ENCODE measurements at places on chromosomes 16 and 17. TPM values are rescaled to one million over a fixed set of nuclear protein-coding genes. Genes with fewer than 3 reads are reported as not detected.

SBK1 gene
- total RNA-seq, result 0.08 TPM

TRPV3 gene
- 0.33 TPM for total RNA-seq

SNF8 gene
- 40.5 TPM for total RNA-seq

MGAT5B gene
- 0.25 TPM for total RNA-seq

LDAF1 gene
- total RNA-seq, result 2.4 TPM

ZG16 gene
- total RNA-seq, result 2.7 TPM

EVPL gene
- not detected for total RNA-seq

PNMT gene
- 8.6 TPM for total RNA-seq

KRTAP16-1 gene
- total RNA-seq, result not detected

SLC5A11 gene
- 0.67 TPM for total RNA-seq

CASKIN2 gene
- total RNA-seq, result 5.9 TPM

- H3K27me3 ChIP-seq, result no peaks in the 10 kb centered on the region
- no peak for DNase-seq
- no peaks in the 10 kb centered on the region for H3K4me1 ChIP-seq
- H3K4me3 ChIP-seq, result no peak overlapping the region
These were observed 108.5 kb upstream of the RCVRN start for GRCh38 chr17:10013365-10014112.

DNA sequence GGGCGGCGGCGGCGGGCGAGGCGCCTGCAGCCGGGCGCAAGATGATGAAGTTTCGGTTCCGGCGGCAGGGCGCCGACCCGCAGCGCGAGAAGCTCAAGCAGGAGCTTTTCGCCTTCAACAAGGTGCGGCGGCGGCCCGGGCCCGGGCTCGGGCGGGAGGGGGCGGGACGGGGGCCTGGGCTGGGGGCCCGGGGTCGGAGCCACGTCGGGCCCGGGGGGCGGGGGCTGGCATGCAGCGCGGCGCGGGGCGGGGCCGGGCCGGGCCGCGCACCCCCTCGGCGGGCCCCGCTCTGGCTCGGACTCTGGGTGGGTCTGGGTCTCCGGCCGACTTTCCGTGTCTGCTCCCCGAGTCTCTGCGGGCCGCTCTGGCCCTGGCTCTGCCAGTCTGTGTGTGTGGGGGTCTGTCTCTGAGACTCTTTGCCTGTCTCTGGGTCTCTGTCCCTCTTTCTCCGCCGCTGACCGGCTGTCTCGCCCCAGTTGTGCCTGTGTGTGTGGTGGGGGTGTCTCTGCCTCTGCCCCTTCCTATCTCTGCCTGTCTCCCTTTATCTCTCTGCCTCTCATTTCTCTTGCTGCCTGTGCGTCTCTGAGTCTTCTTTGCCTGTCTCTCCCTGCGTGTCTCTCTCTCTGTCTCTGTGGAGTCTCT, 328 bp downstream of the LLGL1 start:
- H3K4me3 ChIP-seq, result peak overlapping the region; percentile 43
- H3K27me3 ChIP-seq, result no peaks in the 10 kb centered on the region
- DNase-seq, result peak; percentile 46
- H3K4me1 ChIP-seq, result peaks cover 2% of the 10 kb centered on the region
- H3K36me3 ChIP-seq, result no peaks in the 10 kb centered on the region

GRCh38 chr17:41354536-41354935, 3.9 kb upstream of the KRT33A start:
- H3K27ac ChIP-seq, result no peak overlapping the region
- peaks cover 10% of the 10 kb centered on the region for H3K27me3 ChIP-seq
- H3K4me1 ChIP-seq, result no peaks in the 10 kb centered on the region
- no peak for DNase-seq
- no peak overlapping the region for H3K4me3 ChIP-seq

- no peak for DNase-seq
- H3K27me3 ChIP-seq, result no peaks in the 10 kb centered on the region
- no peak overlapping the region for H3K27ac ChIP-seq
- H3K4me3 ChIP-seq, result no peak overlapping the region
- no peaks in the 10 kb centered on the region for H3K4me1 ChIP-seq
These were observed 11.3 kb upstream of the USP31 start for GRCh38 chr16:23160574-23160973.

- DNase-seq, result no peak
- no peak overlapping the region for H3K4me3 ChIP-seq
- no peaks in the 10 kb centered on the region for H3K27me3 ChIP-seq
- H3K4me1 ChIP-seq, result no peaks in the 10 kb centered on the region
- no peak overlapping the region for H3K27ac ChIP-seq
- no peaks in the 10 kb centered on the region for H3K36me3 ChIP-seq
These were observed 24.5 kb upstream of the CD300E start for GRCh38 chr17:74647871-74648672.

DNA sequence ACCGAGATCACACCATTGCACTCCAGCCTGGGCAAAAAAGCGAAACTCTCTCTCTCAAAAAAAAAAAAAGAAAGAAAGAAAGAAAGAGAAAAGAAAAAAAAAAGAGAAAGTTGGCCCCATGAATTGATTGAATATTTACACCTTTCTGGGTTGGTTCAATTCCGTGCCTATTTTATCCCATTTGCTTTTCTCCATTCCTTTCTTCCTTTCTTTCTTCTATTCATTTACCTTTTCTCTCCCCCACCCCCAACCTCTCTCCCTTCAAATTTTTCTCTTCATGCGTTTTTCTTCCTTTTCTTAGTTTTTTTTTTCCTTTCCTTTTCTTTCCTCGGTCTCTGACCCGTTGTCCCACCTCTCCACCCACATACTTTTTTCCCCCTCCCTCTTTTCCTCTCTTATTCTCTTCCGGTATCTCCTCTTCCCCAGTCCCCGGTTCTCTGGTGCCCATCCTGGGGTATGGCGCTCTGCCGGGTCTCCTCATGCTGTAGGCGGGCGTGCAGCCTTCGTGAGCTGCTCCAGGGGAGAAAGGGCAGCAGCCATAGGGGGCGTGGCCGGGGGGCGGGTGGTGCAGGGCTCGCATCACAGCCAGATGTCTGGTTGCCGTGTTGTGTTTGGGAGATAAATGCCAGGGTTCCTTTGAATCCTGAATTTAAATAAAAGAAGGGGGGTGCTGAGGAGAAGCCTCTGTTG, 5.3 kb upstream of the COL1A1 start:
- H3K4me3 ChIP-seq, result no peak overlapping the region
- no peaks in the 10 kb centered on the region for H3K27me3 ChIP-seq
- H3K4me1 ChIP-seq, result no peaks in the 10 kb centered on the region
- H3K27ac ChIP-seq, result no peak overlapping the region
- H3K36me3 ChIP-seq, result no peaks in the 10 kb centered on the region

DNA sequence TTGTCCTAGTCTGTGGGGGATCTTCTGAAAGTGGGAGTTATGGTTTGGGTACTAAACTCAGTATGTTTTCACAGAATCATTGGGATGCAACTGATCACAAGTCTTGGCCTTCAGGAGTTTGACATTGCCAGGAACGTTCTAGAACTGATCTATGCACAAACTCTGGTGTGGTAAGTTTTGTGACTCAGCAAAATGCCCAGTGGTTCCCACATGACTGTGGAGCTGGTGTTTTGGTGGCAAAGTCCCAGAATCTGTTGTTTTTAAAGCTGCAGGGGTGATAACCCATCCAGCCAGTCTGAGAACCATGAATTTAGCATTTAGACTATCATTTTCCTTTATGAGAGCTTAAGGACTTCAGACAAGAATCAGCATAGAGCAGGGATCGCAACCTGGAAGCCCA, 40.6 kb downstream of the GDE1 start:
- DNase-seq, result no peak
- H3K4me3 ChIP-seq, result no peak overlapping the region
- no peaks in the 10 kb centered on the region for H3K27me3 ChIP-seq
- no peaks in the 10 kb centered on the region for H3K36me3 ChIP-seq
- H3K4me1 ChIP-seq, result no peaks in the 10 kb centered on the region

- no peak overlapping the region for H3K27ac ChIP-seq
- H3K4me1 ChIP-seq, result no peaks in the 10 kb centered on the region
- no peaks in the 10 kb centered on the region for H3K36me3 ChIP-seq
- no peak for DNase-seq
- no peaks in the 10 kb centered on the region for H3K27me3 ChIP-seq
These were observed 131.3 kb downstream of the CYB561 start for GRCh38 chr17:63314761-63315160.

DNA sequence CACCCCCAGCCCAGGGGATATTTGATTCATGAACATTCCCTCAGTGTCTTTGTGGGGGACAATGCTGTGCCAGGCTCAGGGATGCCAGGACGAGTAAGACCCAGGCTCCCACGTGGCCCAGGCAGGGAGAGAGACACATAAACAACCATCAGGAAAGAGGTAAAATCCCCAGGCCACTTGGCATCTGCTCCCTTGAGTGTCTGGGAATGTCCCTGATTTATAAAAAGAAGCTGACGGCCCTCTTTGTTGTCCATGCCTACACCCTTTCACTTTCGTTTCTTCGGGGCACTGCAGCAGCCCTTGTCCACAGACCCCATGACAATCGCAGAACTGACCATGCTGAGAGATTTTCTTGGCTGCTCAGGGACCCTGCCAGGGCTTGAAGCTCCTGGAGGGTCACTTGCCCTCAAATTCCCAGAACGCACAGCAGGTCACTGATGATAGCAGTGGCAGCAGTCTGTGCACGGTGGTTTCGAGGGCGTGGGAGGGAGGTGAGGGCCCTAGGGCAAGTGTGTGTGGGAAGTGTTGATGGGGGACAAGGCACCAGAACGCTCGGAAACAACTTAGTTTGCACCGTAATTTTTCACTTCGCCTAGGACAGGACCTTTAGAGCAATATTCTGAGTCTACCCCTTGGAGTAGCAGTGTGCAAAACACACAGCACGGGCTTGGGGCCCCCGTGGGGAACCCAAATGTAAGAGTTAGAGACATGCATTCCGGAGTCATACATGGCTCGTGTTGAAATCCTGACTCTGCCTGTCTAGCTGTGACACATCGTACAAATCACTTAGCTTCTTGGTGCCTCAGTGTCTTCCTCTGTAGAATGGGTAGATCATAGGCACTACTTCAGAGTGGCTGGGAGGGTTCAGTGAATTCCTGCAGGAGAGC, 4.7 kb downstream of the NOD2 start:
- H3K4me3 ChIP-seq, result peak overlapping the region; percentile 26
- H3K27ac ChIP-seq, result peak overlapping the region; percentile 96
- peaks cover 37% of the 10 kb centered on the region for H3K4me1 ChIP-seq
- H3K36me3 ChIP-seq, result no peaks in the 10 kb centered on the region

- H3K27me3 ChIP-seq, result no peaks in the 10 kb centered on the region
- H3K27ac ChIP-seq, result no peak overlapping the region
- H3K4me1 ChIP-seq, result no peaks in the 10 kb centered on the region
- no peak overlapping the region for H3K4me3 ChIP-seq
These were observed 31.4 kb upstream of the EIF1 start for GRCh38 chr17:41657176-41657754.

DNA sequence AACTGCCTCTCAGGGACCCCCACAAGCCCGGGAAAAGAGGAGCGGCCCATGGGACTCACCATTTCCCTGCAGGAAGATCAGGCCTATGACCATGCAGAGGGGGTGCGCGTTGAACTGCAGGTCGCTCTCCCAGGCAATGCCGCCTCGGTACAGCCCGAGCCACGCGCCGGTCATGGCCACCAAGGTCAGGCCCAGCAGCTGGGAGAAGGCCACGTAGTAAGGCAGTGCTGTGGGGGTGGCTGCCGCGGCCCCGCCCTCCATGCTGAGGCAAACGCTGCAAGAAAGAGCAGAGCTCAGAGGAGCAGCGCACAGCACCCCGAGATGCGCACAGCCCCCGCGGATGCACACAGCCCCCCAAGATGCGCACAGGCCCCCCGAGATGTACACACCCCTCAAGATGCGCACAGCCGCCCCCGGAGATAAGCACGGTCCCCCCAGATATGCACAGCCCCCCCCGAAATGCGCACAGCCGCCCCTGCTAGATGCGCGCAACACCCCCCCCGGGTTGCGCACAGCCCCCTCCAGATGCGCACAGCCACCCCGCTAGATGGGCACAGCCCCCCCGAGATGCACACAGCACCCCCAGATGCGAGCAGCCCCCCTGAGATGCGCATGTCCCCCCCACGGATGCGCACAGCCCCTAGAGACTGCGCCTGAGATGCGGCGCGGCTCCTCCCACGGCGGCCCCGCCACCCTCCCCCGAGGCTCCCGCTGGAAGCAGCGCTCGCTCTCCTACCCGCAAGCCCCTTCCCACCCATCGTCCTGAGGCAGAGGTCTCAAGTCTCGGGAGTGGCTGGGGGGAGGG, 8.6 kb downstream of the CYB561 start:
- no peak overlapping the region for H3K27ac ChIP-seq
- no peaks in the 10 kb centered on the region for H3K36me3 ChIP-seq
- H3K4me3 ChIP-seq, result no peak overlapping the region
- H3K4me1 ChIP-seq, result peaks cover 16% of the 10 kb centered on the region

GRCh38 chr17:37019117-37019740, 70.5 kb downstream of the AATF start:
- H3K4me1 ChIP-seq, result peaks cover 20% of the 10 kb centered on the region
- H3K27me3 ChIP-seq, result no peaks in the 10 kb centered on the region
- H3K27ac ChIP-seq, result no peak overlapping the region

DNA sequence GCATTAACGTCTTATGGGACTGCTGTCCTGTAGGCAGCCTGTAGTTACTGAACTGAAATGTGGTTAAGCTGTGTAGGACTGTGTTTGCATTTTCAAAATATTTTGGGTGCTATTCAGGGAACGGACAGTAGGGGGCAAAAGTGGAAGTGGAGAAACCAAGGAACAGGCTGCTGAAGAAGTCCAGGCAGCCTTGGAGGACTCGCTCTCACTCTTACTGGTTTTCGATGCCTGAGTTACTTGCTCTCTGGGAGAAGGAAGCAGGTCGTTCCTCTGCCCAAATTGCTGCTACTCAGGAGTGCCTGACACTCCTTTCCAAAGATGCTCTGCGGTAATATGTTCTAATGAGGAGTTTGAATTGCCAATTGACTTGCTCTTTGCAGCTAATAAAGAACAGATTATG, 64.5 kb upstream of the RBFOX1 start:
- no peaks in the 10 kb centered on the region for H3K36me3 ChIP-seq
- H3K4me3 ChIP-seq, result no peak overlapping the region
- no peak for DNase-seq
- H3K27me3 ChIP-seq, result no peaks in the 10 kb centered on the region
- no peaks in the 10 kb centered on the region for H3K4me1 ChIP-seq

- no peak overlapping the region for H3K4me3 ChIP-seq
- no peaks in the 10 kb centered on the region for H3K27me3 ChIP-seq
- H3K36me3 ChIP-seq, result peaks cover 9% of the 10 kb centered on the region
- DNase-seq, result peak; percentile 60
- peaks cover 7% of the 10 kb centered on the region for H3K4me1 ChIP-seq
These were observed 22.7 kb downstream of the FAM83G start for GRCh38 chr17:18981642-18982424.

GRCh38 chr17:46805771-46806170, 12.7 kb downstream of the WNT3 start:
- no peaks in the 10 kb centered on the region for H3K27me3 ChIP-seq
- H3K27ac ChIP-seq, result no peak overlapping the region
- no peaks in the 10 kb centered on the region for H3K36me3 ChIP-seq
- DNase-seq, result no peak
- no peak overlapping the region for H3K4me3 ChIP-seq
